Heart left ventricle (tissue), 16 donors: ENCODE measurements at places on chromosomes 2 and 18. TPM values are rescaled to one million over a fixed set of nuclear protein-coding genes. Genes with fewer than 3 reads are reported as not detected.

POTEF gene
- not detected for polyA plus RNA-seq

LAMA1 gene
- 0.46 TPM for polyA plus RNA-seq

MGAT5 gene
- 38.8 TPM for polyA plus RNA-seq

CREG2 gene
- polyA plus RNA-seq: not detected

CCL20 gene
- polyA plus RNA-seq: not detected

SLC11A1 gene
- polyA plus RNA-seq: 8.9 TPM

DNA sequence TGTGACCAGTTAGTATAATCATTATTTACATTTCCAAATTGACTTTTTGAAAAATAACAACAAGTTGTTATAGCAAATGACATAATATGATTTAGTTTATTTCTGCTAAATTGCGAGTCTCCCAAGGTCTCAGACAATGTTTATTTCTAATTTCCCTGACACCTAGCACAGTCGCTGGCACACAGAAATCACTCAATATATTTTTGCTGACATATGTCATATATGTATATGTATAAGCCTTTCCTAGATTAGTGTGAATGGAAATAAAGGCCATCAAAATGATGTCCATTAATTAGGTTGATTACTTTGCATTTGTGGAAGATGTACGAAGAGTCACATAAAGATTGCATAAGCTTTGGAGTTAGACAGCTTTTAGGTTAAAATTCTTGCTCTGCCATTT is 136.7 kb upstream of the CDH2 start:
- DNase-seq: no peak

- DNase-seq: no peak
These were observed 251.8 kb downstream of the AGAP1 start for GRCh38 chr2:235745597-235745996.

DNA sequence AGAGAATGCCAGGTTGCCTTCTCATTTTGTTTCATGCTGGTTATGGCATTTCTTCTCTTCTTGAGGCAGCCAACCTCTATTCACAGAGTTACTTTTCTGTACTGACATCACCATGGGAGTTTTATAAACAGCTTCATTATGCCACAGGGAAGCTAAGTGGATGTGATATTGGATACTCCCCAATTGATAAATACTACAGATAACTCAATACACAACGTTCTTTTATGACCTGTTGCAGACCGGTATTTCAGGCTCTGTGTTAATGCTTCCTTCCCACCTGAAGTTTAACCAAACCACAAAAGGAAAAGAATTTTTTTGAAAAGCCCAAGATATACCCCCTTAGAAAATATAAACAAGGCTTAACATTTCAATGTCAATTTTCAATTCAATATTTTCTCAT is 258.3 kb upstream of the SOX11 start:
- DNase-seq: no peak

GRCh38 chr2:28152585-28153280 is 239.9 kb upstream of the FOSL2 start:
- no peak for DNase-seq

DNA sequence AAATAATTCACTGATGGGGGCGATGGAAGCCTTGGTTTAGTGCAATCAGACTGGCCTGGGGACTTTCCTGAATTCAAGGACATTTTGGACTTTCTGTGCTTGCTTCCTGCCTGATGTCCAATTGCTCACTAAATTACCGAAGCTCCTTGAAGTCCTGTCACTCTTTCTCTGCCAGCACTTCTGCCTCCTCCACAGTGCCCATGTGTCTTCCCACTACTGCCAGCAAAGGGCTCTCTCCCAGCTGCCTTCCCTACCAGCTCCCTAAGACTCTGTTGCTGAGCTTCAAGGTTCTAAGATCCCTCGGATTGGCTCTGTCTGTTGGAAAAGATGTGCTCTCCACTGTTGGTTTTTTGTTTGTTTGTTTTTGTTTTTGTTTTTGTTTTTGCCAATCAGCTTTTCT is 158.1 kb downstream of the MTCL1 start:
- no peak for DNase-seq

GRCh38 chr2:44766777-44767176 is 174.7 kb upstream of the SIX3 start:
- no peak for DNase-seq

DNA sequence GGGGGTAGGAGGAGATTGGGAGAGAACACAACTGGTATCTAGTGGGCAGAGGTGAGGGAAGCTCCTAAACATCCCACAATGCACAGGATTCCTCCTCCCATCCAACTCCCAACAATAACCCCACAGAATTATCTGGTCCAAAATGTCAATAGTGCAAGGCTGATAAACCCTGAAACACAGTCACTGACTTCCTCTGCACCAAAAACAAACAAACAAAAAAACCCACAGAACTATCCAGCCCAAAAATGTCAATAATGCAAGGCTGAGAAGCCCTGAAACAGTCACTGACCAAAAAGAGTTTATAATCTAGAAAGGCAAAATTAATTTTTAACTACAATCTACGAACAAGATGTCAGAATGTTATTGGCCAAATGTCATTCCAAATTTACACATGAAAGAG is 9.8 kb downstream of the TMX3 start:
- DNase-seq: no peak

DNA sequence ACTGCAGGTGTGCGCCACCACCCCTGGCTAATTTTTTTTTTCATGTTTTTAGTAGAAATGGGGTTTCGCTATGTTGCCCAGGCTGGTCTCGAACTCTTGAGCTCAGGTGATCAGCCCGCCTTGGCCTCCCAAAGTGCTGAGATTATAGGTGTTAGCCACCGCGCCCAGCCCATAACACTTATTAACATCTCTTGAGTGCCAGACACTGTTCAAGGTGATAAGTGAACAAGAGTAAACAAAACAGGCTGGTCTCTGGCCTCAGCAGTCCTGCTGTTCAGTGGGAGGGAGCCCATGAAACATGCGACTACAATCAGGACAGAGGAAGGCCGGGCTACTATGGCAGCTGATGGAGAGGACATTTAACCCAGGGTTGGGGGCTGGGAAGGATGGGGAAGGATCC is 42.3 kb downstream of the KCTD1 start:
- DNase-seq: no peak

DNA sequence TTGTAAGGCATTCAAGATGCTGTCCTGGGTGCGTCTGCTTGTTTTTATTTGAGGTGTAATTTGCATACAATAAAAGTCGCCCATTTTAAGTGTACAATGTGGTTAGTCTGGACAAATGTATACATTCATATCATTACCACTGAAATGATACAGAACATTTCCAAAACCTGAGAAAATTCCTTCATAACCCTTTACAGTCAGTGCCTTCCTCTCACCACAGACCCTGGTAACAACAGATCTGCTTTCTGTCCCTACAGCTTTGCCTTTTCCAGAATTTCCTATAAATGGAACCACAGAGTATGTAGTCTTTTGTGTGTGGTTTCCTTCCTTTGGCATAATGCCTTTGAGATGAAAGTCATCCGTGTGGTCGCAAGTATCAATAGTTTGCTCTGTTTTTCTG is 45.8 kb upstream of the NFU1 start:
- no peak for DNase-seq

DNA sequence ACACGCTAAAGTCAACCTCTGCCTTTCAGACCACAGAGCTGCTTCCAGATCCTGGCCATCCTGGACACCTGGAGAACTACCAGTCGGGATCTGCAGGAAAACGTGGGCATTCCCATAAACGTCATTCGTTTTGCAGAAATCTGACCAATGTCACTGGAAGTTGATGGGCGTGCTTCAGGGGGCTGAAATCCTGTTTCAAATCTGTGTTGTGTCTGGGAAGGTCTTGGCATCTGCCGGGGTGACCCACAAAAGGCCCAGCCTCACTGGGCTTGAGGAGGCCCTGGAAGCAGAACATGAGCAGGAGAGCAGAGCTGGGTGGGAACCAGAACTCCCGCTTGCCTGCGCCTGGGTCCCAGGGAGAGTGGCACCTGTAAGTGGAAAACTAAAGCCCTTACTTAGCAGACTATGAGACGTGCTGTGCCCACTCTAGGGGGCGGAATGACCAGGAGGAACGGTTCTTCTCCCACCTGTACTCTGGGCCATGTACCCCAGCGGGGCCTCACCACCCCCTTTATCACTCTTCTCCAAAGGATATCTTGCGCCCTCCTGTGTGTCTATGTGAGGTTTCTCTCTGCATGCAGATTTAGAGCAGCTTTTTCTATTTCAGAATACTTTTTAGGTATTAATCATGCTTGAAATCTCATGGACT is 200.9 kb downstream of the FAM210A start:
- DNase-seq: no peak

DNA sequence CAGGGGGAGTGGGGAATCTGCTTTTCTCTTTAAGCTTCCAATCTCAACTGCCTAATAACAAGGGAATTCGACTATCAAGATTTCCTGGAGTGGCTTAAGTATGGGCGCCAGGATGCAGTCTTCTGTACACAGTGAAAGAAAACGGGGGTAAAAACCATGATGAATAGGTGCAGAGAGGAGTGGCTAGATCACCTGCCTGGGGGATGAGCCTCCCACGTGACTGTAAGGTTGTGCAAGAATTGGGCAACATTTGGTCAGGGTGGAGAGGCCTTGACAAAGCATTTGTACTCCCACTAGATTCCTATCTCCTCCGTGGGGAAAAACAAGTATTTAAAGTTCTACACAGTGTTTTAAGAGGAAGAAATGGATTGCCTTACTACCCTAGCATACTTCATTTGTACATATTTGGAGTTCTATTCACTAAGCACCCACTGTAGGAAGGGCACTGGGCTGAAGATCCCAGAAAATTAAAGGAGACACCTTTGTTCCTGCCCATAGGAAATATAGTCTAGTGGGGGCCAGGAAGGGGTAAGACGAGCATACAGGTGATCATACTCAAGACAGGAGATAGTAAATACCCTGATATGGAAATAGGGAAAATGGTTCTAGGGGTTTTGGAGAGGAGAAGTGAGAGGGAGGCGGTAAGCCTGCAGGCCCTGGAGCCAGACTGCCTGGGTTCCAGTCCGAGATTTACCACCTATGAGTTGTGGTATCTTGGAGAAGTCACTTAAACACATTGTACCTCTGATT is 29.2 kb downstream of the EPAS1 start:
- no peak for DNase-seq

- DNase-seq: no peak
These were observed 37.4 kb downstream of the LYPD6B start for GRCh38 chr2:149075853-149076252.

GRCh38 chr2:27754831-27755230 is 16.7 kb upstream of the MRPL33 start:
- no peak for DNase-seq

DNA sequence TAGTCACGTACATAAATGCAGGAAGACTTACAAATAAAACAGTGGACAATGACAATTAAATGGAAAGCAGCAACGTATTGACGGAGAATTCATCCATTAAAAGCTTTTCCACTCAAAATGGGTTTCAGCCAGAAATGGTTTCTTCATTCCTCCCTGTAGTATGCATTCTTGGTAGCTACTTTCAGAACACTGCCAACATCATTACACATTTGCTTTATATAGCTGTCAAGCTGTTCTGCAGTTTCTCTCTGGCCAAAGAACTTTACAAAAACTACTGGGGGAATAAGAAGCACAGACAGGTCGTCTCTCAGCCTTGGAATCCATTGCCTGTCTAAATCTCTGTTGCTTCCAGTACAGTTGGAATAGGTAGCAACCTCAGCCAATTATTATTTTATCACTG is 84.1 kb upstream of the NCKAP5 start:
- DNase-seq: no peak

DNA sequence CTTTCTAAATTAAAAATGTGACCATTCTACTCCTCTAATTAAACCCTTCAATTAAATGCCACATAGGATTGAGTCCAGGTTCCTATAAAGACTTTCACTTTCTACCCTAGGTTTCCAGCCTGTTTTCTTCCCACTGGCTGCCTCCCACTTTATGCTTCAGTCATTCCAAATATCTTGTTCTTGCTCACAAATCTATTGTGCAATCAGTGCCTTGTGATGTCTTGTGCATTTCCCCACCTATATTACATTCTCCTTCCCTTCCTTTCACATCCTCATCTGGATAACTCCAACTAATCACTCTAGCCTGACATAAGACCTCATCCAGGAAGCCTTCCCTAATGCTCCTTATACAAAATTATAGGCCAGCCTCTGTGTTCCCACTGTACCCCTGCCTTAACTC is 281.7 kb upstream of the LRATD1 start:
- DNase-seq: no peak

DNA sequence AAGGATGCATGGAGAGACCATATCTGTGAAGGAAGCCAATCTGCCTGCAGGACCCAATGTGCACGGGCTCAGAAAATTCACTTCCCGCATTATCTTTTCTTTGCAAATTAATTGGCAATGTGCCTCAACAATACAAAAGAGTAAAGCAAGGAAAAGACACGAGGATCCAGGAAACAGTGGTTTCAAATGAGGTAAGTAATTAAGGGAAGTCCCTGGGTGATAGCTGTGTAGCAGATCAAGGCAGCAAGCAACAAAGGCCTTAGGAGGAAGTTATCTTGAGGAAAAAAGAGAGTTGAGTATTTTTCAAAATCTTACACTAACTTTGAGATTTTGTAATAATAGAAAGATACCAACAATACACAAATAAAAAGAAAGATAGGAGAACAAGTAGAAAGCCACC is 44.3 kb upstream of the TGIF1 start:
- DNase-seq: no peak

- no peak for DNase-seq
These were observed 113.7 kb upstream of the CREB1 start for GRCh38 chr2:207416111-207416510.

GRCh38 chr18:25052511-25052921 is 299.4 kb downstream of the ZNF521 start:
- no peak for DNase-seq

DNA sequence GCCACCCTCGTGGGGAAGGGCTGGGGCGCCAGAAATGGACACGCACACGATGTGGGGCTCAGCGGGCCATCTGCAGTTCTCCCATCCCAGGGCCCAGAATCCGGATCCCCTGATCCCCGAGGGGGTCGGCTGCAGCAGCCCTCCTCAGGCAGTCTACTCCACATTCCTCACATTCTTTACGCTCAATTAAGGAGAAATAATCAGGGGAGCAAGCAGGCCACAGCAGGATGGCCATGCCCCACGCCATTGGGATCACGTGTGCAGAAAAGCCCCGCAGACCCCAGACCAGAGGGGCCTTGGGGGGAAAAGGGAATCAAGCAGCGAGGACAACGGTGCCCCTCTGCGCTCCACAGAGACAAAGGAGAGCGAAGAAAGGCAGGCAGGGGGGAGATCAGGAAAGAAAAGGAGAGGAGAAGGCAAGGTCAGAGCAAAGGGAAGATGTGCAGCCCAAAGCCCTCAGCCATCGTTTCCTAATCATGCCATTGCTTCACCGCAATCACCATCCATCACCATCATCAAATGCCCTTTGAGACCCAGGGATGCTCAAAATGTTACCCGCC is 17.5 kb upstream of the PKDCC start:
- DNase-seq: no peak
